ENCODE measurements at places on chromosomes 11 and 22.

- peak; percentile 31 for DNase-seq
Observed at GRCh38 chr11:48125866-48126265, 90.7 kb upstream of the OR4B1 start.

GRCh38 chr22:25363474-25363873, 144.0 kb downstream of the CRYBB2 start:
- DNase-seq: no peak

GRCh38 chr11:30983143-30983542, 386.4 kb downstream of the DCDC1 start:
- DNase-seq: no peak

GRCh38 chr11:105111145-105111944, 28.2 kb downstream of the CARD18 start:
- no peak for DNase-seq

- DNase-seq: no peak
Observed at GRCh38 chr11:77753230-77753629, 67.3 kb downstream of the RSF1 start.

Measured in left forelimb (tissue), 1 donor.